H7 (cell line): ENCODE measurements at places on chromosomes 16 and 17. TPM values are rescaled to one million over a fixed set of nuclear protein-coding genes. Genes with fewer than 3 reads are reported as not detected.

The NOB1 gene
- total RNA-seq: 43.4 and 65.0 TPM in 2 replicates

The MAFG gene
- total RNA-seq: 27.0 and 31.7 TPM in 2 replicates

The FOXF1 gene
- total RNA-seq: not detected in 2 replicates

The SPN gene
- total RNA-seq: 0.48 and 0.59 TPM in 2 replicates

The TMEM235 gene
- total RNA-seq: not detected in 2 replicates

The G6PC1 gene
- not detected in 2 replicates for total RNA-seq

The NSF gene
- total RNA-seq: 22.1 and 22.2 TPM in 2 replicates

The ARMC5 gene
- 8.0 and 11.6 TPM in 2 replicates for total RNA-seq

The CDT1 gene
- 120 and 176 TPM in 2 replicates for total RNA-seq

The ESRP2 gene
- 15.5 and 18.0 TPM in 2 replicates for total RNA-seq
